ENCODE measurements at places on chromosomes 13 and 19.

GRCh38 chr13:106375085-106375484, 160.4 kb downstream of the EFNB2 start:
- DNase-seq: no peak

DNA sequence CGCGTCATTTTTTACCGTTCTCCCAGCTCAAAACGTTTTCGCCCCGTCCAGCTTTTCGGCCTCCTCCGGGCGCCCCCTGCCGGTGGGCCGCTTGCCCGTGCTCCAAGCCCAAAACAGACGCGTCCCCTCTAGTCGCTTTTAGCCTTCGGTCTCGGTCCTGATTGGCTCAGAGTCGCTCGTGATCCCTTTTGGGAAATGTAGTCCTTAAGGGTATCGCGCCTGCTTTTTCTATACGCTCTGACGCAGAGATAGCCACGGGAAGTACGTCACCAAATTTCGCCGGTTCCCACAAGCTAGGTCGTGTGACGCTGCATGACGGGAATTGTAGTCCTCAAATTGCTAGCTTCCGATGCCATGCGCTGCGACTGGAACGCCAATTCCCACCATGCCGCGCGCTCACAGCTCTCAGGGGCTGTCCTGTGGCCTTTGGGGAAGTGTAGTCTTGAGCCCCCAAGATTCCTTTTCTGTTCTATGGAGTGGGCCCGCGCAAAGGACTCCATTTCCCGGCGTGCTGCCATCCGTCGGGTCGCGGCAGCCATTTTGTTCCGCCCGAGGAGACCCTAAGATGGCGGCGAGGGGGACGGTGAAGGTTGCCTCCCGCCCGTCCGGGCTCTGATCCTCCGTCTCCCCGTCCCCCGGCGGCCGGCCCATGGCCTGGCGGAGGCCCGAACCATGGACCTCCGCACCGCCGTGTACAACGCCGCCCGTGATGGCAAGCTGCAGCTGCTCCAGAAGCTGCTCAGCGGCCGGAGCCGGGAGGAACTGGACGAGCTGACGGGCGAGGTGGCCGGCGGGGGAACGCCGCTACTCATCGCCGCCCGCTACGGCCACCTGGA, at the start of gene FEM1A:
FEM1A (plus strand) TSS at position 552 of the 836 bp plus-strand sequence; CDS start at position 673, 121 bp downstream.
- peak; percentile 97 for DNase-seq

DNA sequence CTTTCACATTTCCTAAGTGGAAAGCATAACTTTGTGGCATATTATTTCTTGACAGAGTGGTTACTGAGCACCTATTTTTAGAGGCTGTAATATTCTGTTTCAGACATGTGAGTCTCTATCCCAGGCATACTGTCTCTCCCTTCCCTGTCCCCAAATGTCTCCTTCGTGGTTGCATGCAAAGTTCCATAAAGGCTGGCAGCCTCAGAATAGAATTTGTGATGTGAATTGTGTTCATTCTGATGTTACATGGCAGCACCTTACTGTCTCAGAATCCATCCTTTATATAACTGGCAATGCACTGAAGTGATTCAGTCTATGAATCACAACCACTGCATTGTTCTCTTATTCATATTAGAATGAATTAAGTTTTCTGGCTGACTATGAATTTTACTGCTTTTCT, 89.0 kb upstream of the SLC7A1 start:
- no peak for DNase-seq

GRCh38 chr13:65378943-65379519, 1851.1 kb downstream of the PCDH9 start:
- DNase-seq: no peak

DNA sequence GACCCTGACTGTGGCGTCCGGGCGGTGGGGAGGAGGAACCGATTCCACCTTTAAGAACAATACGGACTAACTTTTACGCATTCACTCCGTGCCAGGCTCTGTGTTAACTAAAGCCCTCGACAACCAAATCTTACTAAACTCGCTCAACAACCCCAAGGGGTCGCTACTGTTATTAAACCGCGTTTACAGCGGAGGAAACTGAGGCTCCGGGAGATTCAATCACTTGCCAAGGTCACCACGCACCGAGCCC, 1.2 kb downstream of the SAMD1 start:
- DNase-seq: no peak

DNA sequence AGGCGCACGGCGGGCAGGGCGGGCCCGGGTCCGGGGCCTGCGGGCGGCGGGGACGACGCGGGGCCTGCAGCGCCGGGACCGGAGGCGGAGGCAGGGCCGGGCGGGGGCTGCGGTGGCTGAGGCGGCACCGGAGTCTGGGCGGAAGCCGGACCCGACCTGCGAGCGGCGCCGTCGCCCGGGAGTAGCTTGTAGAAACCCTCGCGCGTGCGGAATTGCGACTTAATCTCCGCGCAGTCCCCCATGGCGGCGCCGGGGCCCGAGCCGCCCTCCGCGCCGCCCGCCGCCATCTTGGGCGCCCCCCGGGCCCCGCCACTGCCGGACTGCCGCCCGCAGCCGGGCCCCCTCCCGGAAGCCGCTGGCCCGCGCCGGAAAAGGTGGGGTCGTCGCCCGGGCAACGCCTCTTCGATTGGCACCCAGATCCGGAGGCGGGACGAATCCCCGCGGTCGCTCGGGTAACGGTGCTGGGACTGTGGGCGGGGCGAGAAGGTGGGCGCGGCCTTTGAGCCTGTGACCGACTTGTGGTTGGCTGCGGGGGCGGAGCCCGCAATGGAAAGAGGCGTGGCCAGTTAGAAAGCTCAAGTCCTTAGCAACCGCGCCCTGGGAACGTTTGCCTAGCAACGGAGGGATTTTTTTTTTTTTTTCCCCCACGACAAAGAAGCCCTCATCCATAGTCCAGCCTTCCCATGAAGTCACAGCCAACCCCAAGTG, at the start of gene DMWD:
DMWD (minus strand) TSS at position 376 of the 708 bp plus-strand sequence; CDS start at position 287, 89 bp downstream.
- peak; percentile 100 for DNase-seq

- peak; percentile 99 for DNase-seq
These were observed 563 bp upstream of the TOMM40 start for GRCh38 chr19:44890366-44891015.

GRCh38 chr19:6216996-6217751, 62.6 kb downstream of the MLLT1 start:
- DNase-seq: peak; percentile 68

DNA sequence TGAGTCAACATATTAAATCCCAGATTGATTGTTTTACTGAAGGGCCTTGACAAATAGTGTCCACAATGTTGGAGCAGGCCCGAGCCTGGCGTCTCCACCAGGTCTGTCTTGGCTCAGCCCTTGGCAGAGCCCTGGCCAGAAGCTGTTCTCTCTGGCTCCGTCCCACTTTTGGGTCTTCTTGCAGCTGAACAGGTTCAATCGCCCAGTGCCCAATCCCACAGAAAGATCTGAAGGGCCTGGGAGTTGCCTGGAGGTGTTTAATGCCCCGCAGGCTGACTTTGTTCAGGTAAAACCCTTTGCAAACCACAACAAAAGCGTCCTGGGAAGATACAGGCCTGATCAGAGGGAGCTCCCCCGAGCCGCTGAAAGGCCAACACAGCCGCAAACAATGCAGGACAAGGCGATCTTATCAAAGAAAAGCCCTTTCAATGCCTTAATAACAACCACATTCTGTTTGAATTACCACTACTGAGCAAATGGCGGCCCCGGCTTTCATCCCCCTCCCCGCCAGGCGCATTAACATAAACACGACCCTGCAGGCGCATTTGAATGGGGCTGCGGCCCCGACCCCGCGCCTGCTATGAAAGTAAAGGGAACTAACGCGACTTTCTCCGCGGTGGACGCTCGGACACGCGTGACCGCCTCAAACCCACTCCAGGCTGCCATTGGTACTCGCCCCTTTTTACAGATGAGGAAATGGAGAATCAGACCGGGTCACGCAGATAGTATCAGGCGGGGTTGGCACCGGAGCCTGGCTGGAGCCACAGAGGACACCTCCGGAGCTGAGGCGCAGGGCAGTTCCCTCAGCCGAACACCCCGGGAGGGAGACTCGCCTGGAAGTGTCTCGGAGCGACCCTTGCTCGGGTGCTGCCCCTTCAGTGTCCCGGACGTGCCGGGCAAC, 3.1 kb downstream of the CDX2 start:
- DNase-seq: no peak

DNA sequence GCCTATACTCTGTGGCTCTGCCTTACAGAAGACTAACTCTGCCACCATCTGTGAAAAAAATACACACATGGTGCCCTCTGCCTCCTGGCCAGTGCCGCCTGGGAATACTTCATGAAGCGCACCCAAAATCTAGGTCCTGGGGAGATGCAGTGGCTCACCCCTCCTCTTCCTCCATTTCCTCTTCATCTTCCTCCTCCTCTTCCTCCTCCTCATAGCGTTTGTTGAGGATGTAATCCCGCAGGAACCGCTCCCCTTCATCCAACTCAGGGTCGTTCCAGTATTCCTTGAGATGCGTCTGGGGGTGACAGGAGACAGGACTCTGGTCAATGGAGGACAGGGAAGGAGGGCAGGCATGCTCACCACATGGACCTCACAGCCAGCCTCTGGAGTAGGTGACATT, 5.7 kb downstream of the KRI1 start:
- DNase-seq: no peak

GRCh38 chr13:27774651-27775050, 17.6 kb upstream of the GSX1 start:
- DNase-seq: no peak

DNA sequence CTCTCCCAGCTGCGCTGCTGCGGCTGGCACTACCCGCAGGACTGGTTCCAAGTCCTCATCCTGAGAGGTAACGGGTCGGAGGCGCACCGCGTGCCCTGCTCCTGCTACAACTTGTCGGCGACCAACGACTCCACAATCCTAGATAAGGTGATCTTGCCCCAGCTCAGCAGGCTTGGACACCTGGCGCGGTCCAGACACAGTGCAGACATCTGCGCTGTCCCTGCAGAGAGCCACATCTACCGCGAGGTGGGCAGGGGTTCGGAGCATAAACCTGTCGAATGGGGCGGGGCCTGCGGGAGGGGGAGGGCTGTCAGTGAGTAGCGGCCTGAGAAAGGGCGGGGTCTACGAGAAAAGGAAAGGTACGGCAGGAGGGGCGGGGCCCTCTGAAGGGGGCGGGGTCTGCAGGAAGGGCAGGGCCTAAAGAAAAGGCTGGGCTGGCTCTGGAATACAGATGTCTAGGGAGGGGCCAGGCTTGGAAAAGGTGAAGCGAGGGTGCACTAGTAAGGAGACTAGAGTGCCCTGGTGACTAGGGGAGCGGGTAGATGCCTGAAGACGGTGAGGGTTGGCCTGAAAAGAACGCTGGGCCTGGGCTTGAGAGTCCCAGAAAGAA, 3.6 kb downstream of the CD37 start:
- peak; percentile 88 for DNase-seq

GRCh38 chr13:76967031-76967430, 18.7 kb downstream of the ACOD1 start:
- DNase-seq: no peak

DNA sequence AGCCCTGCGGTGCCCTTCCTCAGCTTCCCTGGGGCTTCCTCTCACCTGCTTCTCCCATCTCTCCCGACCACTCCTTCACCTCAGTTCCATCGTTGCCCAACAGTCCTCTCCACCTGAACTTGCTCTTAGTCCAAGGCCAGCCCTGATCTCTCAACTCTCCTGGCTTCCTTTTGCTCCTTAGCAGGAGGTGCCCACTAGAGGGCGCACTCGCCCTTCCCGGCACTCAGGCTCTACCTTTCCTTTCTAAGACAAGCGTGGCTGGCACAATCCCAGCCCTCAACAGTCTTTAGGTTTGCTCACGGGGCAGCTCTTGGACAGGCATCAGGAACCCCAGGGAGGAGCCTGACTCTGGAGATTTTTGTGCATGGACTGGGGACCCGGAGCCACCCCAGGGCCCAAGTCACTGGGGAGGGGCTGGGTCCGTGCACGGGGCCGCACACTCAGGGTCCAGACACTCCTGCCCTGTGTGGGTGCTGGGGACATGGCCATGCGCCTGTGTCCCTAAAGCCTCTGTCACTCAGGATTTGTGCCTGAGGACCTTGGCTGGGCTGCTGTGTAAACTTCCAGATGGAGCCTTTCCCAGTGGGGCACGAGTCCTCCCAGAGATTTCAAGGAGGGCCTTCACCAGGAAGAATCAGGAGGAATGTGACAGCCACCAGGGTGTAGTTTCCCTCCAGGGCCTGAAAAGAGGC, 12.1 kb upstream of the CEACAM8 start:
- DNase-seq: no peak

GRCh38 chr13:86425170-86425815, 626.1 kb upstream of the SLITRK6 start:
- DNase-seq: no peak

DNA sequence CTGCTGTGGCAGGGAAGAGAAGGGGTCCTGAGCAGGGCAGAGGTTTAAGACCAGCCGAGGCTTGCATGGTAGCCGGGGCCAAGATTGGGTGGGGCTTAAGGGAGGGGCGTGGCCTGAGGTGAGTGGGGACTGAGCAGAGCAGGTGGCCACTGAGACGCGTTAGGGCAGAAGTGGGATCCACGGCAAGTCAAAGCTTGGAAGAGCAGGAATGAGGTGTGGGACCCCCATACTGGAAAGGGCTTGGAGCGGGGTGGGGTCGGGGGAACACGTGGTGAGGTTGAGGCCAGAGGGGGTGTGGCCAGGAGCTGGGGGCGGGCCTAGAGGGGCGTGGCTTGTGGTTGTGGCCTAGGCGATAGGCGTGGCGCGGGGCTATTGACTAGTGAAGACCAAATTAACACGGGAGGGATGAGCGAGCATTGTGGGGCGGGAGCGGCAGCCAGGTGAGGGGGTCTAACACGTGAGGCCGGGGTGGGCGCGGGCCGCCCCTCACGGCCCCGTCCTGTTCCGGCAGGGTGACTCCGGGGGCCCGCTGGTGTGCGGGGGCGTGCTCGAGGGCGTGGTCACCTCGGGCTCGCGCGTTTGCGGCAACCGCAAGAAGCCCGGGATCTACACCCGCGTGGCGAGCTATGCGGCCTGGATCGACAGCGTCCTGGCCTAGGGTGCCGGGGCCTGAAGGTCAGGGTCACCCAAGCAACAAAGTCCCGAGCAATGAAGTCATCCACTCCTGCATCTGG, 3.3 kb downstream of the CFD start:
- DNase-seq: no peak

DNA sequence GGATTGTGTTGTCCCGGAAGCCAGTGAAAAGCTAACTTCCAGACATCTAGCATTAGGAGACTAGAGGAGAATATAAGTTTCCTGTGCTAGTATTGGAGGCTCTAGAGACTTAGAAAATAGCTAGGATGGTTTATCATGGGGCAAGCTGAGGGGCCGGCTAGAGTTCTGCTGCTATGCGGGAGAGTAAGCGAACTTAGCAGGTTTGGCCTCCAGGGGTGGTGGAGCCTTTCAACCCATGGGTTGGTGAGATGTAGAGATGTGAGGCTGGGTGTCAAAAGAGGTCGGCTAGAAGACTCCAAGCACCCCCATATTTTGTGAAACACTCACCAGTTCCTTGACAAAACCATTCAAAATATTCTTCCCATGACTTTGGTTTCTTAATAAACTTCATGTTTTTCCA, 4.4 kb downstream of the SULT2A1 start:
- DNase-seq: no peak
